ENCODE measurements at places on chromosomes 4 and X.
A peak's percentile ranks its signal among the peaks of the same experiment; 100 is the strongest.

DNA sequence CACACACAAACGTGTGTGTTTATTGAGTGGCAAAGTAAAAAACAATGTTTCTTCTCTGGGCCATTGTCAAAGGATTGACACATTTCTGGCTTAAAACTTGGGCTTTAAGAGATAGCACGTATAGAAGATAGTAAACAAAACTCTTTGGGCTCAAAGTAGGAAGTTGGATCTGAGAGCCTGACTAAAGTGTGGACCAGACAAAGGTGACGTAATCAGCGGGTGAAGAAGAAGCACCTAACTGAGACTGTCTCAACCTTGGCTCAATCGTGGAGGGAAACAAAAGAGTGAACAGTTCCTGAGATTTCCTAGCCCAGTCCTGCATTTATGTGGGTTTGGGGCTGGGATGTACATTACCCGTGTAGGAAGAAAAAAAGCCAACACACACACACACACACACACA, 13.7 kb downstream of the PFKFB1 start:
- no peak for DNase-seq

GRCh38 chr4:76215077-76215476, 1.5 kb upstream of the SCARB2 start:
- peak; percentile 68 for DNase-seq

GRCh38 chr4:169236873-169237626, 33.7 kb downstream of the SH3RF1 start:
- DNase-seq = no peak

DNA sequence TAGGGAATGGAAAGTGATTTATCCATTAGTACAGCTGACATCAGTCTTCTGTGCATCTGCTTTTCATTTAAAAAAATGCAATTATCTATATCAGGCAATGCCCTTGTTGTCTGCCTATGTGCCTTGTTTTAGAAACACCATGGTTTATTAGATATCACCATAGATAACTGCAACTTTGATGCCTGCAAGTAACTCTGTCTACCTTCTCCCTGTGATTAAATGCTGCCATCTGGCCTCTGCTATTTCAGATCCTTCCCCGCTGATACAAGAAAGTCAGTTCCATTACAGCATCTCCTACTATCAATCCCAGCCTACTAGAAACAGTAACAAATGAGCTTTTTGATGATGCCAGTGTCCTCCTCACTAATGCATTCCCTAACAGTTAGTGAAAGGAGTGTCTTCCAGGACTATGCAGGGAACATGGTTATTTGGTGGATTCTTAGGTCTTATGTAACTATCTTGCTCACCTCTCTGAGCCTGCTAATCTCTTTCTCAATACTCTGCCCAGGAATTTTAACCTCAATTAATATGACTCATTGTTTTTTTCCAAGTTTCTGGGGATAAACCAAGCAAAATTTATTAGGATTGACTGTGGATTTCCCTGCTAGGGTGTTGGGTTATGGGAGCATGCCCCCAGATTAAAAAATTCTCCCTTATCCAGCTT, 444.9 kb downstream of the RAPGEF2 start:
- DNase-seq = no peak

- DNase-seq = no peak
Measured at GRCh38 chr4:82790060-82790660, 8.4 kb downstream of the SCD5 start.

DNA sequence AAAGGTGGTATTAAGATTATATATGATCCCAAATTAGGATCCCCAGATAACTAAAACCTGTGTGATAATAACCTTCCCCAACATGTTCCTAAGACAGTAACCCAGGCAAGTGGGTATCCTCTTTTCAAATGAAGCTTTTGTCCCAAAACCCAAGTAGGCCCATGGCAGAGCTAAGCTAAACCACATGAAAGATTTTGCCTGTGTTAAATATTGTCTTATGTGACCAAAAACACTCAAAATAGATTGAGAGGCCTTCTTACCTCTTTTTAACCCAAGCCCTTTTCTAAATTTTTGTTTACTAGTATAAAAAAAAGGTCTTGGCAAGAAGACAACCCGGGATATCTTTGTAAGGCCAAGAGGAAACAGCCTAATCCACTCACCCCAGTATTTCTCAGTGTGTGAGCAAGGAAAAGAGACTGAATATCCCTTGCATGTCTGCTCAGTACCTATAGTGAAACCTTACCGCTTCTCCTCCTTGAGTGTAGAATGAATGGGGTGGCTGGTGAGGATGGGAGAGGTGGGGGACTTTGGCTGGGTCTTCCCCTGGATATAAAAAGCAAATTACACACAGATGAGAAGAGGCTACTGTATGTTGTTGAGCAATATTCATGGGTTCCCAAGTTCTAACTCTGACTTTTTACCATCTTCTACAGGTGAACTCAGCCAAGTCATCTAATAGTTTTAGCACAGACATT, 188.8 kb upstream of the BMP3 start:
- no peak for DNase-seq

DNA sequence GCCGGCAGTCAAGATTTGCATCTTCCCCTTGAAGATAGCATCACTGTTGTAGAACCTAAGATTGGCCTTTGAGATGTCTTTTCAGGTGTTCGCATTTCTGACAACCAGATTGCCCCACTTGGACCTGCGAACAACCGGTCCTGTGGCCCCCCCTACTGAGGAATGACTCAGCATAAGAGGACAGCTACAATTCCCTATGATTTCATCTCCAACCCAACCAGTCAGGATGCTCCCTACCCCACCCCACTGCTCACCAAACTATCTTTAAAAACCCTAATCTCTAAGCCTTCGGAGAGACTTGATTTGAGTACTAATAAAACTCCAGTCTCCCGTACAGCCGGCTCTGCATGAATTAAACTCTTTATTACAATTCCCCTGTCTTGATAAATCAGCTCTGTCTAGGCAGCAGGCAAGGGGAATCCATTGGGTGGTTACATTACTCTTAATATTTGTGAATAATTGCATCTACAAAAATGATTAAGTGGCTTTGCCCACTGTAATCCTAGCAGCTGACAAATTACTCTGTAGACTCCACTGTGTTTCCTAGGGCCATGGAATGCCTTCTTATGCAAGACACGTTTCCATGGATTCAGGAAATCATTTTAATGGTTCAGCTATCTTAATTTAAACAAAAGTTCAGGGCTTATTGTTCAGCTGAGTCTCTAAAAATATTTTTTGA, 95.4 kb downstream of the GPR143 start:
- DNase-seq = no peak

GRCh38 chr4:19164334-19164733, 1087.4 kb upstream of the SLIT2 start:
- DNase-seq = no peak

GRCh38 chrX:40253771-40254170, 156.0 kb upstream of the BCOR start:
- DNase-seq = peak; percentile 65

GRCh38 chrX:154374313-154375155, at the start of gene FLNA:
TSS of gene FLNA (minus strand) at chrX:154374634. CDS start at chrX:154371245, 3,389 bp downstream.
- DNase-seq = no peak

DNA sequence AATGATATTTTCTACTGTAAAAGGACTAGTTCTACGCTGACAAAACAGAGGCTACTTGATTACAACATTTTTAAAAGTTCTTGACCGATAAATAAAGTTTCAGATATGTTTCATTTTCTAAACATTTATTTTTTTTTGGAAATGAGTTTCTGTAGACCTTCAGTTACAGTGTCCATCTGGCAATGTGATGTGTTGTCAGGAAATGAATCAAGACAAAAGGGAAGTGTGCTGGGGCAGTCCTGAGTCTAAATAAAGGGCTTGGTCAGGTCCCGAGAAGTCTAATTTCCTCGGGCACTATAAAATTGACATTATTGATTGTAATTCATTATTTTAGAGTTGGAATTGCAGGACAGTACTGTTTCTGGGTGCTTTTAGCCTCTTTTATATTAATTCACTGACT, 57.0 kb upstream of the FTHL17 start:
- no peak for DNase-seq

GRCh38 chrX:50594788-50595187, 124.2 kb upstream of the DGKK start:
- no peak for DNase-seq

DNA sequence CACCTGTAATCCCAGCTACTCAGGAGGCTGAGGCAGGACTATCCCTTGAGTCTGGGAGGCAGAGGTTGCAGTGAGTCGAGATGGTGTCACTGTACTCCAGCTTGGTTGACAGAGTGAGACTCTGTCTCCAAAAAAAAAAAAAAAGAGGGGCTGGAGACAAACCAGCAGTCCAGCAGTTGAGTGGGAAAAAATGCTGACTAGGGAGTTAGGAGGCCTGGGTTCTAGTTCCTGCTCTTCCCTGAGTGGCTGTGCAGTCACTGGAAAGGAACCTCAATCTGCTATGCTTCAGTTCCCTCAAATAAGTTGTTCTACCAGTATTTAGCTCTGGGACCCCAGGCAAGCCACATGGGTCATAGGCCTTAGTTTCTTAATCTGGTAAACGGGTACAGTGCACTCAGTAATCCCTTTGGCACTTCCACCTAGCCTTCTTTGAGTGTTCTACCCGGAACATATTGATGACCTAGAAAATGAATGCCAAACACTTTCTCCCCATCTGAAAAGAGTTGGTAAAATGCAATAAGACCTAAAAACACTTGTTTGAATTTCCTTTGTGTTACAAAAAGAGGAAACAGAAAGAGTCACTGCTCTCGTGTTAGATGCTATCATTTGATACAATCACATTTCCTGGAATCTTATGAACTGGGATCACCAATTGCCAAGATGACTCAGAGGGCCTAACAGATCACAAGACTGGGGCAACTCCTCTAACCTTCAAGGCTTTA, 99.3 kb upstream of the EGFL6 start:
- peak; percentile 55 for DNase-seq

GRCh38 chrX:17721715-17722114, 15.6 kb upstream of the SCML1 start:
- no peak for DNase-seq

- peak; percentile 40 for DNase-seq
Measured at GRCh38 chr4:122508083-122508482, 51.6 kb upstream of the IL2 start.

DNA sequence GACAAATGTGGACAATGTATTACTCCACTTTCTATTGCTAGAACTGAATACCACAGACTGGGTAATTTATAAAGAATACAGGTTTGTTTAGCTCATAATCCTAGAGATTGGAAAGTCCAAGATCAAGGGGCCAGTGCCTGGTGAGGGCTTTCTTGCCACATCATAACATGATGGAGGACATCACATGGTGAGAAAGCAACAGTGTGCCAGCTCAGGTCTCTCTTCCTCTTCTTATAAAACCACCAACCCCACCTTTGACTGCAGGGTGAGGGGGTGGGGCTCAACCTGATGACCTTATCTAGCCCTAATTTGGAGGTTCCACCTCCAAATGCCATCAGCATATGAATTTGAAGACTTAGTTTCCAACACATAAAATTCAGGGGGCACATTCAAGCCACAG, 105.7 kb upstream of the CXorf66 start:
- DNase-seq = no peak

- DNase-seq = no peak
Measured at GRCh38 chr4:26466578-26467270, 23.6 kb downstream of the CCKAR start.

DNA sequence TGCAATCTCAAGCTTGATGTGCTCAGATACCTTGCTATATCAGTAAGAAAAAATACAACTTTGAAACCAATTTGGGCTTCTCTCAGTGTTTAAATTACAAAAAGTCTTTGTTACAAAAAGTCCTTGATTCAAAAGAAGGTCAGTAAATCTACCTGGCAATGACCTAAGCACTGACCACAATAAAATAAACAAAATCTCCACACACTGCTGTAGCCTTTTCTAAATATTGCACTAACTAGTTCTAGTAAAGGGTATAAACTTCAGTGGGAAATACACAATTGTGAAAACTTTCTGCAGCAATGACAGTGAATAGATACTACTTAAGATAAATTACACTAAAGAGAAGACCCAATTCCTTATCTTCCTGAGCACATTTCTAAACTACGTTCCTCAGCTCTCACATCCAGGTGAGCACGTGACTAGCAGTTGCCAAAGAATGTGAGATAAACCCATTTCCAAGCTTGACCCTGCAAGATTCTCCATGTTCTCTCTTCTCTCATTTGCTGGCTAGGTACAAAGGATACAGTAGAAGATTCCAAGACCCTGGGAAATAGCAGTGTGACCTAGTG, 81.4 kb upstream of the GPR34 start:
- DNase-seq = peak; percentile 39

DNA sequence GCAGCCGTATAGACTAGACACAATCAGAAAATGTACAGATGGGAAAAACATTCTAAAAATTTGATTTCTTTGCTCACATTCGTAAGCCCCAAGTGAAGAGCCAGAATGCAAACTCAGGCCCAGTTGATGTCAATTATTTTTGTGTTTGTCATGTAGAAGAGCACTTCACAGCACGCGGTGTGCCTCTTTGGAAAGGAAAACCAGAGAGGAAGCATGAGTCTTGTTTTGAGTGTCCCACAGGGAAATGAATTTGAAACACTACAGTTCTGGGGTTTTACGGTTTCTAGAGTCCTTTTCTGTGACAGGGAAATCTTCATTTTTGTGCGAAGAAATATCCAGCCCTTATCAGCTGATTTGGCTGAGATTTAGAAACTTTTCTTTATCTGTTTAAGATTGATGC, 554.6 kb upstream of the BOD1L1 start:
- no peak for DNase-seq
